Vagina (tissue), 2 donors: ENCODE measurements at places on chromosomes 11 and 22.

GRCh38 chr11:122197066-122197987, 81.3 kb upstream of the BLID start:
- DNase-seq = no peak

- no peak for DNase-seq
These were observed 13.1 kb downstream of the RCN1 start for GRCh38 chr11:32103941-32104340.

DNA sequence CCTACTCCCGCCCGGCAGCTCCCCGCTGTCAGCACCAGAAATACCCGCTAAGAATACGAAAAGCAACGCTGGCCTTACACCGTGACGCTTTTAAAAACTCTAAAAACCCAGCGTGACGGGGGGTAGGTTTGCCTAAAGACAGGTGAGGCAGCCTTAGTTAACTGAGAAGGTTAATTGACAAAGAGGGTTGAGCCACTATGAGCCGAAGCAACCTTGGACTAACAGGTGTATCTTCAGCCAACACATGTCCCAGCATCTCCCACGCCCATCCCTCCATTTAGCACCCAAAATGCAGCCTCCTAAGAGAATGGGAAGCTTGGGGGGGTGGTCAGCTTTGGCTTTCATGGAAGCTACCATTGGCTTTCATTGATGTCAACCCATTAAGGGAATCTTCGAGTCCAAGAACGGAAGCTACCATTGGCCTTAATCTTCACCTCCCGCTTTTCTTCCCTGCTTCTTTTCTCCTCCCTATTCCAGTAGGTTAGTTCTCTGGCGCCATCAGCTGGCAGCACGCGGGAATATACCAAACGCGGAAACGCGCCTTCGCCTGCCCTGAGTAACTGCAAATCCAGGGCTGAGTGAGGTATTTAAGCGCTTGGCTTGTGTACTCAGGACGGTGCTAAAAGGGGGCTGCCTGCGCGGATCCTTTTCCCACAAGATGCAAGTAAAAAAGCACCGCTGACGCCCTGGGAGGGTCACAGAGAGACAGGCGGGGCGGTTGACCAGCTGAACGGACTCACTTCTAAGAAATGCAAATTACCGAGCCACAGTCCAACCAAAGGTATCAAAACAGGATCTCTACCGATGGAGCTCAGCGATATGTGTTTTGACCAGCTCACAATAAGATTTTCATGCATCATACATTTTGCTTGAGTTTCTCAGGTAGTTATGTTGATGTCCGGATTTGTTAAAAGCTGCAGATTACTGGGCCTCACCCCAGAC, 38.5 kb upstream of the GLYATL1 start:
- no peak for DNase-seq

GRCh38 chr11:130902380-130902779, 13.9 kb downstream of the SNX19 start:
- no peak for DNase-seq

DNA sequence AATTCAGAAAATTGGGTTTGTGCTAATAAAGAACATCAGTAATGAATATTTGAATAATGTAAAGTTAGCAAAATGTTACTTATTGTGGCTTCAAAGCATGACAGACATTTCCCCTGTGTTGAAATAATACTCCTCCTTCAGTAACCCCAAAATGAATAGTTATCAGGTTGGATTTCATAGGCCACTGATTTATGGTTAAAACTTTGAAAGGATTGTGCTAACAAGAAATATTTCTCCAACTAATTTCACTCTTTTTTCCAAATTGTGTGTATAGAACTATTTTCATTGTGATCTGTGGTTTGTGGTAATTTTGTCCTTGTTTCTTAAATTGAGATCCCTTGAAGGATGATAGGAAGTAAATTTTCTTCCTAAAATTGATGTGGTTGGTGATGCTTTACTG, 7.9 kb downstream of the DDX10 start:
- no peak for DNase-seq

DNA sequence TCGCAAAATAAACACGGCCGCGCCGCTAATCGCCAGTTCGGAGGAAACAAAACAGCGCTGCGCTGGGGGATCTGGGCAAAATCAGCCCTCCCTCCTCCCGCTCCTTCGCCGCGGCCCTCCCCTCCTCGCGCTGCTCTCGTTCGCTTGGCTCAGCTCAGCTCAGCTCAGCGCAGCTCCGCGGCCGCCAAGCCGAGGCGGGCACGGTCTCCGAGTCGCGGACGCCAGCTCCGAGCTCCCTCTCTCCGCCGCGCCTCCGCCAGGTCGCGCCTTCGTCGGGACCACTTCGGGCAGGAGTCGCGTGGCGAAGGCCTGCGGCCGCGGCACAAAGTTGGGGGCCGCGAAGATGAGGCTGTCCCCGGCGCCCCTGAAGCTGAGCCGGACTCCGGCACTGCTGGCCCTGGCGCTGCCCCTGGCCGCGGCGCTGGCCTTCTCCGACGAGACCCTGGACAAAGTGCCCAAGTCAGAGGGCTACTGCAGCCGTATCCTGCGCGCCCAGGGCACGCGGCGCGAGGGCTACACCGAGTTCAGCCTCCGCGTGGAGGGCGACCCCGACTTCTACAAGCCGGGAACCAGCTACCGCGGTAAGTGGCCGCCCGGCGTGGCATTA, at the start of gene SPON1:
SPON1 (plus strand) TSS at position 162 of the 607 bp plus-strand sequence; CDS start at position 344, 182 bp downstream.
- DNase-seq = no peak
